C1 segment of cervical spinal cord (tissue), 14 donors: ENCODE measurements at places on chromosomes 5 and 9.

- DNase-seq, result no peak
These were observed 91.0 kb downstream of the WWC1 start for GRCh38 chr5:168382421-168382820.

DNA sequence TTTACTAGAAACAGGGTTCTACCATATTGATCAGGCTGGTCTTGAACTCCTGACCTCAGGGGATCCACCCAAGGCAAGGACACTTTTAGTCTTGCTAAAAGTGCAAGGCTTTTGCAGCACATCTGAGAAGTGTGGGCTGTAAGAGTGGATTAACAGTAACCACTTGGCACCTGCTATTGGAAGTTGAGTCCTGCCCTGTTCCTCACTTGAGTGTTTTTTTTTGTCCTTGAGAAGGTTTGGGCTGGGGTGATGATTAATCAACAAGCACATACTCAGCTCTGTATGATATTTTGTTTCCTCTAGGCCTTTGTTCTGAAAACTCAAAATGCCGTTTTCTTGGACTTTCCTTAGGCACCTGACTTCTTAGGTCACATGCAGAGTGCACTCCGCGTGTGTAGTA lies 37.4 kb downstream of the SNX30 start:
- DNase-seq, result no peak

DNA sequence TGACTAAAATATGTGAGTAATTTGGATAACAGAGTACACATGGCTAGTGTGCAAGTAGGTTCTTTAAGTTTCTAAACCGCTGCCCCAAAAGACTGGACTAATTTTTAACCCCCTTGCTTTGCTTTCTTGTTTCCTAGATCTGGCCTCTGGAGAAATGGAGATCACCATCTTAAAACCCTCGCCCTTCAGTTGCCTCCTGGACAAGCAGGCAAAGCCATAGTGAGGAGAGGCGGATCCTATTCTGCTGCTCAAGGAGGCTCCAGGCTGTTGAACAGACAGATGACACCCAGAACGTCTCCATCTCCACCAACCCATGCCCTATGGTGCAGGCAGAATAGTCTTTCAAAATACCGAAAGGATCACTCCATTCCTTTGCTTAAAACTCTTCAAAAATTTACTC lies 28.6 kb upstream of the ALDH1A1 start:
- no peak for DNase-seq

- DNase-seq, result no peak
These were observed 482.0 kb downstream of the PSAT1 start for GRCh38 chr9:78778861-78779374.

DNA sequence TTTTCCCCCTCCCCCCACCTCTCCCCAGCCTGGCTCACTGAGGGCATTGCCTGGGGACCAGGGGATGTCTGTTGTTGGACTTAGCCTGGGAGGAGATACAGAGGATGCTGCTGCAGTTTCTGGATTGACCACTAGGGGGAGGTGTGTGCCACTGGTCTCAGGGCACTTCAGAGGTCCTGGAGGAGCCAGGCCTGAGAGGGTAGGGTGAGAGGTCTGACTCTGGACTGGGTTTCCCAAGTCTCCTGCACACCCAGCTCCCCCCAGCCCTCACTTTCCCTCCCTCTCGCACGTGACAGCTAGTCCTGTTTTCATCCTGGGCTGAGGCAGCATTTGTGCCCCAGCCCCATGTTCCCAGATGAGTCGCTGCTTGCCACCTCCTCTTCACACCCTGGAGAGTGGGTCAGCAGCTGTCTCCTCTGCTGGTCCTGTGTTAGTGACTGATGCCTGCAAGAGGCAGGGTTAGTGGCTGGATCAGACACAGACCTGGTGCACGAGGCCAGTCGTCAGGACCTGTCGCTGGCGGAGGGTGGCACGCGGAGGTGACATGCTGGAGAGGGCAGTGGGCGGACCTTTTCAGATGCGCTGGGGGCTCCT lies 4.4 kb downstream of the IL3 start:
- DNase-seq, result peak; percentile 43

- no peak for DNase-seq
These were observed 466.4 kb downstream of the DMRTA1 start for GRCh38 chr9:22913026-22913425.
